ENCODE measurements at places on chromosomes 4 and X.

GRCh38 chrX:119692191-119693039 lies 553 bp downstream of the SEPTIN6 start:
- DNase-seq = no peak

- no peak for DNase-seq
Observed at GRCh38 chrX:66731398-66731797, 92.5 kb upstream of the EDA2R start.

GRCh38 chr4:74920704-74921103 lies 12.2 kb upstream of the PARM1 start:
- DNase-seq = no peak

- DNase-seq = no peak
Observed at GRCh38 chr4:123806056-123806455, 409.5 kb downstream of the SPRY1 start.

DNA sequence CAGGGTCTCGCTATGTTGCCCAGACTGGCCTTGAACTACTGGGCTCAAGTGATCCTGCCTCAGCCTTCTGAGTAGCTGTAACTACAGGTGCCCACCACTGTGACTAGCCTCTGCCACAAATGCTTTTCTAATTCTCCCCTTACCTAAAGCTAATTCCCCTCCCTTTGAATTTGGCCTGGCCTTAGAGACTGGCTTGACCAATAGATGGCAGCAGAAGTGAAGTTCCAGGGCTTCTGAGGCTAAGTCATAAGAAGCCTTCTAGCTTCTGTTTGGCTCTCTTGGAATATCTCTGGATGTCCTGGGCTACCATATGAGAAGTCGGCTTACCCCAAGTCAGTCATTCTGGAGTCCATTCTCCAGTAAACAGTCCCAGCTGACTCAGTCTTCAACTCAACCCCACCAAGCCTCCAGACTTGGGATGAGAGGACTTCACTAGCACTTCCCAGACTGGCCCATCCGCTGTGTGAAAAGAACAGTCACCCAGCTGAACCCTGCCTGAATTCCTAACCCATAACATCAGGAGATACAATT lies 61.0 kb downstream of the HPRT1 start:
- DNase-seq = no peak

DNA sequence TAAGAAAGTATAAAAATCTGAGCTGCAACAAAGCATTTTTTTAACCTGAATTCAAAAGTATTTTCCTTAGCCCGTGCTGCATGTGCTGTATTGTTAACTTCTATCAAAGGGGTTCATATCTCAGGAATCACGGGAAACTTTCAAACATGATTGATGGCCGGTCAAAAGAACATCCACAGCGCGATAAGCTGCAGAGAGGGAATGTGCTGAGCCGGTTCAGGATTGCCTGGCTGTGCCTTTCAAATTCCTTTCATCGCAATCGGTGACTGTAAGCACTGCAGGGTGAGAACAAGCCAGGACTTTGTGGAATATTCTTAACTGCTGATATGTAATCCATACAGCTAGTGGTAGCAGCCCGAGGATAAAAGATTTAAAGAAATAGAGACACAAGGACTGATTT lies 210.9 kb upstream of the NOCT start:
- no peak for DNase-seq

- DNase-seq = no peak
Observed at GRCh38 chr4:41418444-41418843, 119.5 kb upstream of the LIMCH1 start.

GRCh38 chrX:106802063-106802387 lies 448 bp upstream of the TBC1D8B start:
- DNase-seq = no peak

- DNase-seq = no peak
Observed at GRCh38 chrX:112849016-112849415, 8.4 kb upstream of the AMOT start.

GRCh38 chr4:37794056-37794455 lies 32.4 kb upstream of the PGM2 start:
- no peak for DNase-seq

GRCh38 chr4:54098375-54098774 lies 1.6 kb upstream of the GSX2 start:
- no peak for DNase-seq

DNA sequence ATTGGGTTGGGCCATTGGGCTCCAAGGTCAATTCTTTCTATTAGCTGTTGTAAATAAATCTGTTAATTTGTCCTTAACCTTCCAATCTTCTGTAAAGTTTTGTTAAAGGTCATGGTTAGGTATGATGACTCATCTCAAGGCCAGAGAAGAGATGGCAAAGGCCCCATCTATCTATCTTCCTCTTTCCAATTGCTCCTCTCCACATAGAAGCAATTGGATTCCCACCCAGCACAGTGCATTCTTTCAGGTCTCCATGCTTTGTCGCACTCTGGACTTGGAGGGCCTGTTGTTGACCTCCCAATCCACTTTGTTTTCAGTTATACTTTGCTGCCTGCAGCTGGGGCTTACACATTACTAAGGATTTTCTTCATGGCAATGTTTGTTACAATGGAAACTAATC lies 118.5 kb downstream of the MFAP3L start:
- no peak for DNase-seq

- DNase-seq = no peak
Observed at GRCh38 chr4:112898357-112899141, 150.9 kb upstream of the ANK2 start.

DNA sequence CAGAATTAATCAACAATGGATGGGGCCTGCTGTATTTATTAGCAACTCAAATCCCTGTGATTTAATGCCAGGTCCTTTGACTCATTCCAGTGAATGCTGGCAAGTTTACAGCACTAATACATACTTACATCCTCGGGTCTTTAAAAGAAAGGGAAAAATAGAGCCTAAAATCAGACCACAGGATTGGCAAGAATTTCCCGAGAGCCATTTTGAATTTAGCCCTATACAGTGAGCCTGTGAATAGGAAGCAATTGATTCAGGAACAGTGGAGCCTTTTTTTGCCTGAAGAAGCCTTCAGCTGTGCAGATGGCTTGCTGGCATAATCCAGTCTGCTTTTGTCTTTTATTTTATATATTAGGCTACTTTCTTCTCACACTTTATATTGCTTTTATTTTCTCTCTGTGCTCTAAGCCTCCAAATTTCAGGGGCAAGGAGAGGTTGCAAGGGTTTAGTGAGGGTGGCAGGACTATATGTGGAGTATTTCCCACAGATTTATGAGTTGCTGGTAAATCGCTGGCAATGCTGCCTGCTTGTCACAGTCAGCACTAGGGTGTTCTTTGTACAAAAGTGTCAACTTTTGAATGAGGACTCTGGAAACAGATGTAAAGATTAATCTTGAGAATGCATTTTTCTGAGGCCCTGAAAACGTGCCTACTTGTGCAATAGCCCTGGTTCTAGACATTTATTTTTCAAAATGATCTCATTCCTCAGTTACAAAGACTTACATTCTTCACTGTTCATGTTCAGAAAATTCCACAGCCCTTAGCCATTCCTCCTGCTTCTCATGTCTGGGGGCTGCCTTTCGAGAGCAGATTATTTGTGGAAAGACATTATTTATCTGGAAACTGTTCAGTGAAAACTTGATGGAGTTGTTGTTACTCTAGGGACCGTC lies 303.5 kb downstream of the SPRY1 start:
- no peak for DNase-seq

GRCh38 chrX:19758539-19758938 lies 128.9 kb downstream of the SH3KBP1 start:
- no peak for DNase-seq

- no peak for DNase-seq
Observed at GRCh38 chr4:180636696-180637404, 1606.4 kb upstream of the TENM3 start.

DNA sequence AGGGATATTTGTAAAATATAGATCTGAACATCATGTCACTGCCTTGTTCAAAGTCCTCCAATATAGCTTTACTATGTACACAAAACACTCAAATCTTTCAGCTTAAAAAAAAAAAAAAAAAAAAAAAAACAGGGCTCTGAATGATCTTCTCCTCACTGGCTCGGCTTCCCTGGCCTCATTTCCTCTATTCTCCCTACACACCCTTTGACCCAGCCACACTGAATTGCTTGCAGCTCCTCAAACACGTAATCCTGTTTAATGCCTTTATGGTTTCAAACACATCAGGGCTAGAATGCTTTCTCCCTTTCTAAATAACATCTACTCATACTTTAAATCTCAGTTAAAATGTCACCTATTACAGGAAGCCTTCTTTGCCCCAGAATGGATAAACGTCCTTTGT lies 60.8 kb downstream of the MTMR8 start:
- no peak for DNase-seq

GRCh38 chr4:54852602-54853001 lies 194.8 kb downstream of the KIT start:
- DNase-seq = no peak

DNA sequence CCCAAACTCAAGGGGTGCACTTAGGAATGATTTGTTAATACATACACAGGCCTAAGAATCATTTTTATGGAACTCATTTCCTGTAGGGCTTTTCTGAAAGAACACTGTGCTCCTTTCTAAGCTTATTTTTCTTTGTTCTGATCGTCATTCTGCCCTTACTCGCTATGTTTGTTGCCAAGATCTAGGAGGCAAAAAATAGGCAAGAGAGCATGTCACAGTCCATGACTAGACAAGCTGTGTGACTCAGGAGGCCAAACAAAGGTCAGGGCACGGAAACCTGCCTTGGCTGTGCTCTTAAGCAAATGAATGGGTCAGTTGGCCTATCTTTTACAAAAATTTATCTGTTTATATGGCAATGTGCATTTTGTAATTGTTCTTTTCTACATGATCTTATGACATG lies 42.5 kb upstream of the C1GALT1C1 start:
- no peak for DNase-seq

DNA sequence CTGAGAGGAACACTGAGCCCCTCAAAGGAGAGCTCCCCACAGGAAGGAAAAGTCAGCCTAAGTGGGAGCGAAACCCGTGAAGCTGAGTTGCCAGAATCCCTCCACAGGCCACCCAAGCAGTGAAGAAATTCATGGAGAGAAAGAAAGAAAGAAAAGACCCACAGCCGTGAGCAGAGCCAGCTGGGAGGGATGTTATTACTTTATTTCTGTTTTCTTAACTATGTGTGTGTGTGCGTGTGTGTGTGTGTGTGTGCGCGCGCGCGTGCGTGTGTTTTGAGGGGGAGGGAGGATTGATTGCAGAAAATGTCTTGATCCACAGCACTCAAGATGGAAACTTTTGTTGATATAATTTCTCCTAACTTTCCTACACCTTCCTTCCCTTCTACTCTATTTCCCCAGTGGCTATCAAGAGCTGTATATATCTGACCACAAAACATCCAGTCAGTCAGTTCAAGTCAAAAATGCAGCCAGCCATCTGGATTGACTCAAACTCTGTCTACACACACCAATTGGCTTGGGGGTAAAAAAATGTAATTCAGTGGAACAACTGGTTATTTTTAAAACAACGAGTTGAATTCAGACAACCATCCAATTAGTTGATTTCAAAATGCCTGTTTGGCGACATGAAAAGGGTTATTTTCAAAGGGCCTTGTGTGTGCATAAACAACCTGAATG lies 13.8 kb upstream of the GPC3 start:
- no peak for DNase-seq

DNA sequence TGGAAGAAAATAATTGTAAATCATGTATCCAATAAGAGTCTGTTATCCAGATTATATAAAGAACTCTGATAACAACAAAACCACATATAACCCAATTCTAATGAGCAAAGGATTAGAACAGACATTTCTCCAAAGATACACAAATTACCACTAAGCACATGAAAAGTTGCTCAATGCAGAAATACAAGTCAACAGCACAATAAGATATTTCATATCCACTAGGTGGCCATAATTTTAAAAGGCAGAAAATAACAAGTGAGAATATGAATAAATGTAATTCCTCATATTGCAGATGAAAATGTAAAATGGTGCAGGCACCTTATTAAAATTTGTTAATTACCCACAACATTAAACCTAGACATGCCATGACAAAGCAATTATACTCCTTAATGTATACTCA lies 73.9 kb upstream of the ZCCHC13 start:
- DNase-seq = no peak

- DNase-seq = no peak
Observed at GRCh38 chr4:154559494-154560418, 3.1 kb upstream of the FGB start.

DNA sequence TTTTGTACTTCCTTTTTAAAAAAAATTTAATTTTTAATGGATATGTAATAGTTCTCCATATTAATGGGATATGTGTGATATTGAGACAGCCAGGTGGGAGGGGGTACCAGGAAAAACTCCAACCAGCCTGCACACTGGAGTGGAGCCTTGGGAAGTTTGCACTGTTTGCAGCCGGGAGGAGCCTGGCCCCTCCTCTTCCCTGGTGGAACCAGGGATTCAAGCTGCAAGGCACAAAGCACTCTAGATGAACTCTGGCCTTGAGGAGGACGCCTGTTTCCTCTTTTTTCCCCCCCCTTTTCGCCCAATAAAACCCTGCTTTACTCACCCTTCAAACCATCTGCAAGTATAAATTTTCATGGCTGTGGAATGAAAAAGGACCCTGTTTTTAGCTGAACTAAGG lies 48.2 kb upstream of the GC start:
- no peak for DNase-seq

- no peak for DNase-seq
Observed at GRCh38 chrX:150731795-150732194, 38.6 kb downstream of the MTMR1 start.

DNA sequence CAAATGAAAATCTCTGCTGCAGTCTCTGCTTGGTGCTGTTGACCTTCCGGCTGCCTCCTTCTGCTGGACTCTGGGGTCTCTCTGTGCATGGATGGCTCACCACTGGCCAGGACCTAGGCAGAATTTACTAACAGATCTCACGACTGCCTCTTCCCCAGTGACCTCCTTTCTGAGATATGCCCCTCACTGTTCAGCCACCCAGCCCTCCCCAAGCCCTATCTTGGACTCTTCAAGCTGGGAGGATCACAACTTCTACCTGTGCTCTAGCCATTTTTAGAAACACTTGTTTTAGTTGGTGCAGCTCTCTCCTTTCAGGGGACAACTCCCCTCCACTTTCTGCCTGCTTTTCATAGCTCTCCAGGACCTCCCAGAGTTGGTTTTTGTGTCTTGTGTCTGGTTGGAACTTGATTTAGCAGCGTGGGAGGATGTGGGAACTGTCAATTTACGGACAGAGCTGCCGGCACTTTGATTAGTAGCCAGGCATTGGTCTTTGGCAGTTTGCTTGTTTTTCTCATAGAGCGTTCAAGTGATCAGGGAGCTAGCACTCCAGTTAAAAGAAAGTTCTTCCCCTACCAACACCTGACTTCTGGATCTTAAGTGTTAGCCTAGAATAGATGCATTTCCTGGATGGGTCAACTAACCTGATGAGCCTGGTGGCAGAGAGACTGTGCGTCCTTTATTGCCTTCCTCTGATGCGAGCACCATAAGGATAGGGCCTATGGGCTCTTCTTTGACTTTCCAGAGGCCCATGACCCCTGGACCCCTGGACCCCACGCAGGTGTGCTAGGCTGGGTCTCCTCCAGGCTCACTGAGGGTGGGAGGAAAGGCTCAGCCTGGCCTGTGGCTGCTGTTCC lies 6.5 kb downstream of the RGS12 start:
- DNase-seq = no peak
